ENCODE measurements at places on chromosomes 12 and 14.

DNA sequence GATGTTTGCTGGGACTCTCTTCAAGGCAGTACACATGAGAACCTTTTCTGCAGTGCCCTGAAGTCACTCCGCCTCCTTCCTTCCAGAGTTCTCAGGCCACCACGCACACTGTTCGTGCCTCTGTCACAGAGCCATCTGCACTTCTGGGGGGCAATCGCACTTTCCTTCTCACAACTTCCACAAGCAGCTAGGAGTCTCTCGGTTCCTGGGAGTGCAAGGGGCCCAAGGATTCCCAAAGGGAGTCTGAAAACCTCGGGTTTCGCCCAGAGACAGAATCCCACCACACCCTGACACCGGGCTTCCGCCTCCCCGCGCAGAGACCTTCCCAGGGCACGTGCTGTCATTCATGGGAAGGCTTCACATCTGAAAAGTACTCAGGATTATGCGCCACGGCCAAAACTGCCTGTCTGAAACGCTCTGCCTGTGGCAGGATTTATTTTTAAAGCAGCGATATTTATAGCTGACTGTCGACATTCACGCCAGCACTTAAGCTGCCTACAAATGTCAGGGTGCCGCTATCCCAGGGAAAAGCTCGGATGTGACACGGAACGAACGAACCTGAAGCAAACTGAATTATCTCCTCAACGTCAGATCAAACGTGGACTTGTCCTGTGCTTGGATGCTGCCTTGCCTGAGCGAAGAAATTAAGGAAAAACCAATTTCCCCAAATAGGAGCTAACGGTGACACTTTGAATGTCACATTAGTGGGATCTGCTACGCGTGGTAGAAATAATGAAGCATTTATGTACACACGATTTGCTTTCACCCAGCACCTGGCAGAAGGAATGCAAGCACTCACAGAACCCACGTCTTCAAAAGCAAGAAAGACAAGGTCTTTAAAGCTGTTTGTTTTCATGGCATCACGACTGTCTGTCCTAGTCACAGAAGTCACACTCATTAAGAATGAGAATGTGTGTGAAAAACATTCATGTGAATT is 154.0 kb downstream of the PIWIL1 start:
- no peak for DNase-seq

DNA sequence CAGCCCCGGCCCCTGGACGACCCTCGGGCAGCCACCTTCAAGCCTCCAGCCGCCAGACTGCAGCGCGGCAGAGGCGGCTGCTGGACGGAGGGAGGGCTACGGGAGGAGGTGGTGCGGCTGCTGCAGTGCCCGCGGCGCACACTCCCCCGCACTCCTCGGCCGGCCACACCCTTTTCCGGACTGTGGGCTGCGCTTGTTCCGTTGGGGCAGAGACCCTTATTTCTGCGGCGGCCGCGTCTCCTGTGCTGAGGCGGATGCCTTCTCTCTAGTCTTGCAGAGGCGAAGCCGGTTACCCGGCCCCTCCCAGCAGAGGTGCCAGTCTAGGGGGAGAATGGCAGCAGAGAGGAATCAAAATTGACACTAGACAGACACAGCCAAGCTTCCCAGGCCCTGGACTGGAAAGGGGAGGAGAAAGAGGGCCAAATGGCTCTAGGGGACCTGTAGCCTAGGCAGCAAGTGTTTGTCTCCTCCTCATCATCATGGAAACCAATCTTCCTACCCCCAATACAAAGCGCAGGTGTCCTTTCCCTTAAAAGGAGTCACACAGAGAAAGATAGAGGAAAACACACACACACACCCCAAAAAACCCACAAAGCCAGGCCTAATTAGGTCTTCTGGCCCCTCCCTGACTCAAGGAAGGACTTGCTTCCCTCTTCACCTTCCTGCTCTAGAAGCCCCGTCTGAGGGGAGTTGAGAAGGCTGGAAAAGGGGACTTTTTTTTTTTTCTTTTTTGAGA is 1.3 kb downstream of the ESYT1 start:
- DNase-seq: peak; percentile 59

- no peak for DNase-seq
Observed at GRCh38 chr12:238736-239398, 23.8 kb downstream of the SLC6A13 start.

- no peak for DNase-seq
Observed at GRCh38 chr12:62776575-62776974, 158.4 kb downstream of the PPM1H start.

GRCh38 chr12:78886719-78887407 is 22.3 kb downstream of the SYT1 start:
- DNase-seq: peak; percentile 93

GRCh38 chr14:77301103-77301502 is 19.6 kb downstream of the POMT2 start:
- DNase-seq: peak; percentile 90

DNA sequence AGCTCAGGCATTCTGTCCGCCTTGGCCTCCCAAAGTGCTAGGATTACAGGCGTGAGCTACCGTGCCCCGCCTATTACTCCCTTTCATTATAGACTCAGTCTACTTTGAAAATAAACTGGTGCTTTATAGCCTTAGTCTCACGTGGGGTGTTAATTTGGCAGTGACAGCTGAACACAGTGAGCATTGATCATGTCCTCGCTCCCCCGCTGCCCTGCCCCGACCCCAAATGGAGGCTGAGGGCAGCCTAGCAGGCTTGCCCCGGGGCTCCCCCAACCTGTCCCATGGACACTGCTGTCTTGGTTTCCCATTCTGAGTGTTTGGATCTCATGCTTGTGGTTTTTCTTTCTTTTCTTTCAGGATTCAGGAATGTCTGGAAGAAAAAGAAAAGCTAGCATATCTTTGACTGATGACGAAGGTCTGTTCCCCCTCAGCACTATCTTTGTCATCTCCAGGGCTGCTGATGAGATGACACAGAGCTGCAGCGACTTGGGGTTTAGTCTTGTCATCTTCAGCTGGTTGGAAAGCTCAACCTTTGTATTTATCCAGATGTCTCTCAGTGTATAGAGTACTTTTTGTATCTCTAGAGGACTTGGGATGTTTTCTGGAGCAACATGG is 42.2 kb downstream of the EP400 start:
- no peak for DNase-seq

DNA sequence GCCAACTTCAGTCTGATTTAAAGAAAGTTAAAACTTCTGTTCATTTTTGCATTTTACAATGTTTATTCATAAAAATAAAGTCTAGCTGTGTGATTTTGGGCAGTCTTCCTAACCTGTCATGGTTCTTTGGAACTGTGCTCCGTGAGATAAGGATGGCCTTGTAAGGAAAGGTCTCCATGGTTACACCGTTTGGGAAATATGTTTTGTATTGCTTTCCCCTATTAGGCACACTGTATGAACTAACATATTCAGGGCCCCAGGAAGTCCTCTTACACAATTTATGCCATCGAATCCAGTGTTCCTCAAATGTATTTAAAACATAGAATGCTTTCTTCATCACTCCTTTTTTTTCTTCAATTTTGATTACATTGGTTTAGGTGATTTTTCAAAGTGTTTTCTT is 54.5 kb downstream of the APAF1 start:
- DNase-seq: peak; percentile 92

GRCh38 chr12:73361156-73361863 is 1089.1 kb downstream of the TRHDE start:
- DNase-seq: no peak

- no peak for DNase-seq
Observed at GRCh38 chr12:57548013-57548315, 972 bp upstream of the DCTN2 start.

GRCh38 chr12:116610971-116611541 is 51.9 kb downstream of the MAP1LC3B2 start:
- no peak for DNase-seq

DNA sequence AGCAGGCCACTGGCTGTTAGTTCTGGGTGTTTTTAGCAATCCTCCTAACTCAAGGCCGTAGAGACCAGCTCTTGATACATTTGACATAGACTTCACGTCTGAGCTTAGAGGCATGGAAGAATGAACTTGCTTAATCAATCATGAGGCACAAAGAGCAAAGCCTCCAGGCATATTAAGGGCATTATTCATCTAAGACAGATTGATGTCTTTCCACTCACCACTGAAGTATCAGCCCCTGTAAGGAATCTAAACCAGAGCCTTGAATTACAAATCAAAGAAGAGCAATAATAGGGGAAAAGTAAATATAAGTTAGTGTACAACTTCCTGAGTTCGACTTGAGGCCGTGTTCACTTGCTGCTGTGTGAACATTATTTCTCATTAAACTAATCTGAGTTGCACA is 1470.7 kb downstream of the AACS start:
- DNase-seq: no peak

DNA sequence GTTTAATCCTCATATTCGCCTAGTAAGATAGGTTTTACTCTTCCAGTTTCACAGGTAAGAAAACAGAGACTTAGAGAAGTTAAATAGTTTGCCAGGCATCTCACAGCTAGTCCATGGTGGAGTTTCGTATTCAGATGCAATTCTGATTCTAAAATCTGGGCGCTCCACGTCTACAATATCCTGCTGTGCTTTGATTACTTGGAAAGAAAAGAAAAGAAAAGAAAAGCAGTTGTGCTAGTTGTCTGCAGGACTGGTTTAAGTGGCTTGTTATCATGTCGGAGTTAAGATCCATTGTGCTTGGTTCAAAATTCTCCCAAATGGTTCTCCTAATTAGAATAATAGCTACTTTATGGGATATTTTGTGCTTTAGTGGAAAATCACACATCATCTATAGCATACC is 18.6 kb downstream of the AKAP3 start:
- DNase-seq: no peak
